NCI-H1048 (cell line): ENCODE measurements at places on chromosomes 3 and 15.

DNA sequence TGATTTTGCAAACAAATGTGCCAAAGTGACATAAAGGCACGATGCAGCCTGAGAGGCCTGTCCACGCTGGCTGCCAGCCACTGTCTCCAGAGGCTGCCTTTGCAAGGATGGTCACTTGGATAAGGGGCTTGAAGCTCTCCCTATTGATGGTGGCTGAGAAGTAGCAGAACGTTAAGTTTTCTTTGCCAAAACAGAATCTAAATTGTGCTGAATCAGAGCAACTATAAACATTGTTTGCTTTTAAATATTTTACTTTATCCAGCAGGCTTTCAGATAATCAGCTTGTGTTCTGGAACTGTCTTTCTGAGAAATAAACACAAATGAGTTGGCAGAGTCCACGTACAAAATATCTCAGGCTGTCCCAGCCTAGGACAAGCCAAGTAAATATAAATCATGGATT, 23.8 kb upstream of the CNBP start:
- no peak for DNase-seq

GRCh38 chr15:60009124-60009960, 5.2 kb downstream of the FOXB1 start:
- no peak for DNase-seq

- DNase-seq: no peak
These were observed 7.0 kb downstream of the GPR160 start for GRCh38 chr3:170044795-170045244.

DNA sequence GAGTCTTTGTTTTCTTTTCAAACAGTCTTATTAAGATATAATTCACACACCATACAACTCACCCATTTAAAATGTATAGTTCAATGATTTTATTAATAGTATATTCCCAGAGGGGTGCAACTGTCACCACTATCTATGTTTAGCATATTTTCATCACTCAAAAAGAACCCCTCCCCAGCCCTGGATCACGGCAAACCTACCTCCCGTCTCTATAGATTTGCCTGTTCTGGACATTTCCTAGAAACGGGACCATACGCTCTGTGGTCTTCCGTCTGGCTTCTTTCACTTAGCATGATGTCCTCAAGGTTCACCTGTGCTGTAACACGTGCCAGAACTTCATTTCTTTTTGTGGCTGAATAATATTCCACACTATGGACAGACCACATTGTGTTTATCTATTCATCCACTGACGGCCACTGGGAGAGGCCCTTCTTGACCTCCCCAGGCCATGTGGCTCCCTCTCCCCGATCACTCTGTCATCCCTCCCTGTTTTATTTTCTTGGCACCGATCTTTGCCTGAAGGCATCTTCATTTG, 56.4 kb downstream of the IQSEC1 start:
- no peak for DNase-seq

DNA sequence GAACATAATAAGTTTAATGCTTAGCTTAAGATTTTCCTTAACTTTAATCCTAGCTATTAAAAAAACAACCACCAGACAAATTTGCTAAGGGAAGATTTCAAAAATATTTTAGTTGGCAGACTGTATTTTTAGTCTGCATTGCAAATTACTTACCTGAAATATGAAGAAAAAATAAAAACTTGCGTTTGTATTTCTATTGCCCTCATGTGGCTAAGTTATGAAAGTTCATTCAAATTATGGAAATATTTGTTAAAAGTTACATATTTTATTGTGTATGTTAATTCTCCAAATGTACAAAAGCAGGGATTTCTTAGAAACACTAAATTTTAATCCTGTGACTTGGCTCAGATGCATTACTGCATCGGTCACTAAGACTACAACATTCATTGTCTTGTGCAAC, 15.0 kb downstream of the GTF2A2 start:
- no peak for DNase-seq

DNA sequence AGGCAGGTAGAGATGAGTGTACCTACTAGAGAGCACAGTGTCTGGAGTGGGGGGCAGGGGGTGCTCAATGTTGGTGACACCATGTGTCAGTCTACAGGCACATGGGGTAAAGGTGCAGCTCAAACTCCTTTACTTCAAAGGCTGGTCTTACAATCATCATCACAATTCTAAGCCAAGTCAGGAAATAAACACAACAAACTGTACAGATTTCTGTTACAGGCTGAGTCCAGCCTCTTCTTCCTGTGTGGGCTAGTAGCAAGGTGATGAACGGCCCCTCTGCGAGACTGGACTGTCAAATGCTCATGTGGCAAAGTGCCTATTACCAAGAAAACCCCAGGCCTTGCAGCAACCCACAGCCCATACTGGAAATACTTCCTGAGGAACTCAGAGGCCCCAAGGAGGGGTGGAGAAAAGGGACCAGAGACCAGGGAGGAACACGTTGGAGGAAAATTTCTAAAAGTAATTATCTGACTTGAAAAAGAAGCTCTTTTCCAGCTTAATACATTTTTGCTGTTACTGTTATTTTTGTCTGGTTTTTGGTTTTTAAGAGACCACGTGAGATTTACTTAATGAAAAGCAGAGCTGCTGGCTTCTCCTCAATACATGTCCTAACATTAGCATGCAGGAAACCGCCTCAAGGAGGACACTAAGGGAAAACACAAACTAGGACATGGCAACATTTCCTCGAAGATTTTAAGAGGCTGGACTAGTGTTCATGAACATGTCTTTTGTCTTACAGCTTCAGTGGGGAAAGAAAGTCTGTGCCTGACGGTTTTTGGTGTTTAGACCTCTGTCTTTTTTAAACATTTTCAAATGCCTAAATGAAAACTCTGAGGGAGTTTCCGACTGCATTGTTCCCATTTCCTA, 29.5 kb downstream of the TBC1D2B start:
- no peak for DNase-seq

DNA sequence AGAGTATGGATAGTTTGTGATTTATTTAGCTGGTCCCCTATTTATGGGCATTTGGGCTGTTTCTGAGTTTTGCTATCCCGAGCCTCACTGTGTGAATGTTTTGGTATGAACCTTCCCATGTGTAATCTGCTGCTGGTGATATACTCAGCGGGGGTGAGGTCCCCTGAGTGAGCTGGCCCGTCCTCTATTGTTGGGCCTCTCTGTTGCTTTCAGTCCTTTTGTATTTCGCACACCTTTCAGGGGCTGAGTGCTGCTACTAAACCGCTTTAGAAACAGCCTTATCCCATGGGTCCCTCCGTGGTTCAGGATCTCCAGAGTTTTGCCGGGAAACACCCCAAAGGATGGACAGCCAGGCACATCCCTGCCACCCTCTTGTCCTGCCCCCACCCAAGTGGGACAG, 94.5 kb downstream of the WNT7A start:
- no peak for DNase-seq

- no peak for DNase-seq
These were observed 129.2 kb downstream of the NUP210 start for GRCh38 chr3:13290941-13291340.

DNA sequence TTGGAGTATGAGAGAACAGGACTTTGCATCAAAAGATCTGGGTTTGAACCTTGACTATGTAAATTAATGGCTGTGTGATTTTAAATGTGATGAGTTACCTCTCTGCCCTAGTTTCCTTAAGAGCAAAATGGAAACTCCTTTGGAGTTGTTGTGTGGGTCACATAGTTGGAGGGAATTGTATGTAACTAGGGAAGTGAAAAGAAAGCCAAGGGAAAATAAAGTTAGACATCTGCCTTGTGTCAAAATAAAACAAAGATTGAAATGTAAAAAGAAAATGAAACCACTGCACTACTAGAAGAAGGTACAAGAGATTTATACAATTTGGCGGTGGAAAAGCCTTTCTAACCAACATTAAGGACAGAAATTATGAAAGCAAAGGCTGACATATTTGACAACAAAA, 1.7 kb upstream of the EHD4 start:
- DNase-seq: no peak

DNA sequence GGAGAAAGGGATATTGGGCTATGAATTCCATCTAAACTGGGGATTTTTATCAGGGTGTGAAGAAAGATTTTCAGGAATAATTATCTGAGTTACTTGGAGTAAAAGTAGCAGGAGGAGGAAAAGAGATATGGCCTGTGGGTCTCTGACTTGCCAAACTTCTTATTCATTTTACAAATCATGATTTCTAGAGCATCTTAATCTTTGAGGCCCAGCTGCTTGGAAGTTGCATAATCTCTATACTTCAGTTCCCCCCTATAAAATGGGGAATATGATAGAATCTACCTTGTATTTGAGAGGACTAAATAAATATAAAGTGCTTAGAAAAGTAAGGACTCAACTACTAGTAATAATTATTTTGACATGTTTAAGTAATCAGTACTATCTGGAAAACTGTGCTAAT, 11.0 kb upstream of the GABPB1 start:
- no peak for DNase-seq

DNA sequence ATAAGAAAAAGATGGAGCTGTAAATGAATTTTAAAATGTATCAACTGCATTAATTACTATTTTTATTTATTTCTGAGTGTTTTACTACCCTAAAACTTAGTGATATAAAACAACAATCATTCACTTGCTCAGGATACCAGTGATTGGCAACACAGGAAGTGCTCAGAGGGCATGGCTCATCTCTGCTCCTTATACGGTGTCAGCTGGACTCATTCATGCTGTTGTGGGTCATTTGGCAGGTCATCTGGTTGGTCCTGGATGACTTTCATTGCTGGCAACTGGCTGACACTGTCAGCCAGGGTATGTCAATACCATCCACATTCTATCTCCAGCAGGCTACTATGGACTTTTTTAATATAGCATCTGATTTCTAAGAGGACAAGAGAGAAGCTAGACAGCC, 689.6 kb upstream of the NECTIN3 start:
- no peak for DNase-seq

- DNase-seq: no peak
These were observed 93.8 kb upstream of the UBE2E1 start for GRCh38 chr3:23711916-23712494.

GRCh38 chr15:85718271-85718971, 76.3 kb downstream of the KLHL25 start:
- DNase-seq: no peak

GRCh38 chr3:8882642-8883041, 80.6 kb downstream of the RAD18 start:
- DNase-seq: no peak

- no peak for DNase-seq
These were observed 223.7 kb downstream of the ITPR1 start for GRCh38 chr3:4716706-4717362.

DNA sequence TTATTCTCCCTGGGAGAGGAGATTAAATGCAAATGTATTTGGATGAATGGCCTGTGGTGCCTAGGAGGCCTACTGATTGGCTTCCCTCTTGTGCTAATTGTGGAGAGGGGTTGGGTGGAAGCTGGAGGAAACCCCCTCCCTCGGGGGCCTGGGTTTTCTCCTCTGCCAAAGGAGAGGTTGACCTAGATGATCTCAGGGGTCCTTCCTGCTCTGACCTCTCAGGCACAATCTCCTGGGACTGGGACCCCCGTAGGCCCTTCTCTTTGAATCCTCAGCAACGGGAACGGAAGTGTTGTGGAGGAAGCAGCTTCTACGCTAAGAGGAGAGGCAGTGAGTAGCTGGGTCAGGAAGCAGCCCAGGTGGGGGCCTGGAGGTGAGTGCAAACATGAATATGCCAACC, 40.5 kb upstream of the MAGEF1 start:
- no peak for DNase-seq

DNA sequence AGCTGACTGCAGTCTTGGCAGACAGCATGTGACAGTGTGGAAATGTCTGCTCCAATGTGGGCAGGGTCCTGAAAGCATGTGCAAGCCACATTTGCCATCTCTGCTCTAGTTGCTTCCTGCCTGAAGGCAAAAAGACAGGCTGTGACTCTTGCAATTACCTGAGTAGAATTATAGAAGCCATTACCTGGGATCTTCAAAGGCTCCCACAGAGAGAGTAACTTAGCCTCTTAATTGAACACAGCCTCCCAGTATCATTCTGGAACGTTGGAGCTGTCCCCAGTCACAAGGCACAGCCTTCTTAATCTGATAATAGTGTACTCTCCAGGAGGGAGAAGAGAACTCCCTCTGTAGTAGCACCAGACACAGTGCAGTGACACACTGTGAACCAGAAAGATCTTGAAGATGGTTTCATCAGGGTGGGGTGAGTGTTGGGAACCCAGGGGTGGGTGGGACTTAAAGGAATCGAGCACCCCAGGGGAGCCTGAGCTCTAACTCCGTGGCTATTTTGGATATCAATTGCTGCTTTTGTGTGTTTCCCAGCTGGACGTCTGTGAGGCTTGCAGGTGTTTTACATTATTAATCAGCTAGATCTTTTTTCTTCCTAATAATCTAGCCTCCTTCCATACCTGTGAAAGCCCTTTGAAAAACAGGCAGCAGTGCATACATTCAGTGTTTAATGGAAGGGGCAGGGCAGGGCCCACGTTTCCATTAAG, 40.6 kb upstream of the GLCE start:
- DNase-seq: no peak

DNA sequence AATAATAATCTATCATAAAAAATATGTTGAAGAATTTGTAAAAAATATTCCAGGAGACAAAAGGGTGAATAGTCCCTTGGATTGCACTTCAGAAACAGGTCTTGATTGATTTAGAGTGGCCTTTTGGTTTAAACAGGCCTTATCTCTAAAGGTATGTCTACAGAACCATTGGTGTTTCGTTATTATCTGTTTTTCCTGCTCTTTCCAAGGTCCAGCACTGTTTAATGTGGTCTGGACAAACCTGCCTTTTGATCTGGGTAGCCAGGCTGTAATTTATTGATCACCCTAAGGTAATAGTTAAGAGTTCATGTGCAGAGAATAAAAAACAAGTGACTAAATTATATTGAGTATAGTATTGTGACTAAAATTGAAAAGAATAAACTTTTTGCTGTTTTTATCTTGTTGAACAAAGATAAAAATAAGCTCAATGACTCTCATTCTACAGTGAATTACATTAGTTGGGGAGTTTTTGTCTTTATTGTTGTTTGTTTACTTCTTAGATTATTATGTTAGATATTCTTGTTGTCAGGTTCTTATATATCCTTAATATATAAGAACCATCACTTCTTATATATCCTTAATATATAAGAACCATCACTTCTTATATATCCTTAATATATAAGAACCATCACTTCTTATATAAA, 25.1 kb downstream of the SLC2A2 start:
- DNase-seq: no peak
